ENCODE measurements at places on chromosomes 5 and 9. TPM values are rescaled to one million over a fixed set of nuclear protein-coding genes. Genes with fewer than 3 reads are reported as not detected.

DNA sequence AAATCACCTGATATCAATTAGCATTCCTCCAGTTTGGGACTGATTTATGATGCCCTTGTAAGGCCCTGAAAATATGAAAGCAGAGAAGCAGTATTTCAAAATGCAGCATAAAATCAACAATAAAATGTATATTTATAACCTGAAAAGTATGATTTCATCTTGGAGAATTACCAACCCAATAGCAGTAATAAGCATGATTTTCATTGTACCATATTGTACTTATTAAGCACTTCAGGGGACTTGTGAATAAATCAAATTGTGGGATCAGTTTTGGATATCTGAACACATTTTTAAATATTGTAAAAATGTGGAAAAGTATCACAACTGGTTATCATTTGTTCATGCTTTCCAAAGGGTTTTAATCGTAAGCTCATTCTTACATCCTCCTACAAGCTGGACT, 250.8 kb downstream of the DMRT2 start:
- DNase-seq = no peak

DNA sequence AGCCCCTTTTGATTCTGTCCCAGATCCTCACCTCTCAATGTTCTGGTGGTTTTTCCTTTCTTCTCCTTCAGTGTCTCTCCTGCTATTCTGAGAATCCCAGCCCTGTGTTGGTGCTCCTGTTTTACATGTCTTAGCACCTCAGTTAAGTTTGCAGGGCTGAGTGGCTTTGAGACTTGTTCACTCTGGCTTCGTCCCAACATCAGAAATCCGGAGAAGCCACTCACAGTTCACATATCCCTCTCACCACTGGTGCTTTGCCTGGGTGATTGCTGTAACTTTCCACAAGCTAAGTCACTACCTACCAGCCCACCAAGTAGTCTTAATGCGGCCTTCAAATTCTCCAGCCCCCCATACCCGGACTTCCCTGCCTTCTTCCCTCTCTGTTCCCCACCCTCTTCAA, 40.2 kb downstream of the CYFIP2 start:
- DNase-seq = no peak

- DNase-seq = no peak
Measured at GRCh38 chr5:2566284-2566683, 185.2 kb downstream of the IRX2 start.

GRCh38 chr5:172450861-172451695, 3.2 kb downstream of the SH3PXD2B start:
- no peak for DNase-seq

DNA sequence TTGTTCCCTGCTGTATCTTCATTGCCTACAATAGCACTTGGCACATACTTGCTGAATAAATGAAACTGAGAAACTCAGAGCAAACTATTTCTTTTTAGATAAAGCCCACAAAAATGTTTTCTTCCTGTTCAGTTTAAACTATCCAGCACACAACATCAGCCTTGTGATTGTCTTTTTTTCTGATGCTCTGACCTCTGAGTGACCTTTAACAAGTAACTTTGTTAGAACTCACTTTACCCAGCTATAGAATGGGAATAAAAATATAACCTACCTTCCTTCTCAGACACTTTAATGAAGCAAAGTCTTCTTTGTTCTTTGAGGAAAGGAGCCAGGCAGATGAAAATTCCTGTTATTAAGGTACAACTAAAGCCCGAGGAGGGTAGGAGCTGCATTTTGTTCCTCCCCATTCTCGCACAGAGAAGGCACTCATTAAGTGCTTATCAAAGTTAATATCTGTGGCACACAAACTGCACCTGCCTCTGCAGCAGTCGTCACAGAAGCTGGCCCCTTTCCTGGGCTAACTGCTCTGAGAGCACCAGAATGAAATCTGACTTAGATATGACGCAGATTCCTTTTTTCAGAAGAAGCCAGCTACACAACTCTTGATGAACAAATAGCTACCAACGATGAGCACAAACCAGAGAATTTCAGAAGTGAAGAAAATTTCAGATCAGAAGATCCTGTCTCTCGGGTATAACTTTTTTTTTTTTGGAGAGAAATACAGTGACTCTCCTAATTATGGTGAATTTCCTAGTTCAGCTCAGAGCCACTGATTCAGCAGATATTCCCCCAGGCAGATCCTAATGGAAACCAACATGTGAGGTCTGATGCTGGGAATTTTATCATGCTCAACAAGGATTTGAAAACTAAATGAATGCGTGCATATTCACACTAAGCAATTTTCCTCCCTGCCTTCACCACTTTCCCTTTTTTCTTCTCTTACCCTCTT, 31.0 kb upstream of the NR3C1 start:
- no peak for DNase-seq

DNA sequence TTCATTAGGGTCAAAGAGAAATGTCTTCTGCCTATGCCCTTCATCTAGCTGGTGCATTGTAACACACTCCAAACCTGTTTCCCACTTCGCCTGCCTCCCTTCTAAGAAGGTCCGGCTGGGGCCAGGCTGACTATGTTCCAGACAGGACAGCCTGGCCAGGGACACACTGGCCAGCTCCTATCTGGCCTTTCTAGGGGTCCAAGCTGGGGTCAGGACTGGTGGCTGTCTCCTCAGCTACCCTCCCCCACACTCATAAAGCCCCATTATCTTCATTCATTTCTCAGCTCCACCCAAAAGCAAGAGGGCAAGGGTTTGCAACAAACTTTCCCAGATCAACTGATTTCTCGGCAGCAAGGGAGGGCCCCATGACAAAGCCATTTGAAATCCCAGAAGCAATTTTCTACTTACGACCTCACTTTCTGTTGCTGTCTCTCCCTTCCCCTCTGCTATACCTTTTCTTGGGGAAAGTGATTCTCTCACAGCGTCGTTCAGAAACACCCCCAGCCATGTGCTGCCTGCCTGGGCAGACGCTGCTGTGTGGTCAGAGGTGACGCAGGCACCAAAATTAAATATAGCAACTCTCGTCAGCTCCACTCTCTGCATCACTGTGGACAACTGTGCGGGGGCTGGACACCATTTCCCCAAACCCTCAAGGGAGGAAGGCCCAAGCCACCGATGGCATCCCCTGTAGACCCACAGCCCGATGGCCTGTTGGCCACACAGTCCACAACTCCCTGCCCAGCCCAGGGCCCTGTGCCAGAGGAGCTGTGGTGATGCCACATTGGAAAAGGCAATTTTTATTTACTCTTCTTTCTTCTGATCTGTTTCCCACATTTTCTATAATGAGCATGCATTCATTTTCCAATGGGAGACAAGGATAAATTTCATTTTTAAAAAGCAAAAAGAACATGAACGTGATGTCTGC, 6.1 kb downstream of the IL13 start:
- DNase-seq = no peak

- DNase-seq = no peak
Measured at GRCh38 chr5:10594591-10595210, 30.8 kb downstream of the ANKRD33B start.

DNA sequence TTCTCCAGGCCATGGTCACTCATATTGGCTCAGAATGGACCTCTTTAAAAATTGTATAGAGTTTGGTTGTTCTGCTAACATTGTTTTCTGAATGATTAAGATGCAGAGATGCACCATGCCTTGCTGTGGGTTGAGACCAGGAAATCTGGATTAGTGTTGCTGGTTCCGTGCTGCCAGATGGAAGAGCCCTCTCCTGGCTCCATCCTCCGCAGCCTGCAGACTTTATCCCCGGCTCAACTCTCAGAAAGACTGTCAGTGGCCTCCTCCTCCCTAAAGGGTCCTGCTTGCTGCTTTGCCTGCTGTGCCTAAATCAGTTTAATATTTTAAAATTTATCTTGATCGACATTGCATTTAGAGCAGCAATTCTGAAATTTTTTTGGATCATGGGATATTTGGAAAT, 196.7 kb downstream of the TENT4A start:
- DNase-seq = no peak

DNA sequence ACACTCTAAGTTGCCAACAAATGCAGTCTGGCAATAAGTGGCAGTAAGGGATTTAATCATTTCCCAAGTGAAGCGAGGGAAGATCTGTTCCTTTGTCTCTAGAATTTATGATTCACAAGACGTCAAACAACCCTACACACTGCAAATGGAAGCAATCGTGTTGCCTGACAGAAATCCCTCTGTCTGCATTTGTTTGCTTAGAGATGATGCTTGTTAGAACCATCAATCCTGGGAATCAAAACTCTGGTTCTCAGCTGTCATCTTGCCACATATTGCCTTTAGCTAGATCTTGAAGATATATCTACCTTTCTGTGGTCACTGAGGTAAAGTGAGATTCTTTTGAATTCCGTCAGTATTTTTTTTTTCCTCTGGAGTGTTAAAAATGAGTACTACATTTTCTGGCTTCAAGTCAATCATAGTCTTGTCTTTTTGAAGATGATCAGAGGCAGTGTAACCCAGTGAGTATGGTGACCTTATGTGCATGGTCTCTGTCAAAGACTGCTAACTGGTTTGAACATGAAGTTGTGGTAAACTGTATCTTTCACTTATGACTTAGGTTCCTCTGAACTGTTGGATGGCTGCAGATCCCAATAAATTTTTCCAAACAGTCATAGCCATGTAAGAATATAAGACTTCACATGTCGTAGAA, 106.4 kb upstream of the STARD4 start:
- DNase-seq = no peak

- DNase-seq = no peak
Measured at GRCh38 chr9:92720807-92721535, 43.7 kb downstream of the BICD2 start.

SOWAHA gene
- polyA plus RNA-seq = 0.11 TPM

CFAP157 gene
- not detected for polyA plus RNA-seq

GPR150 gene
- polyA plus RNA-seq = 0.27 TPM

ADAMTS6 gene
- polyA plus RNA-seq = 0.74 TPM
